ENCODE measurements at places on chromosomes 6 and 20.

GRCh38 chr20:64133951-64134407 lies 26.6 kb upstream of the NPBWR2 start:
- no peak for DNase-seq

DNA sequence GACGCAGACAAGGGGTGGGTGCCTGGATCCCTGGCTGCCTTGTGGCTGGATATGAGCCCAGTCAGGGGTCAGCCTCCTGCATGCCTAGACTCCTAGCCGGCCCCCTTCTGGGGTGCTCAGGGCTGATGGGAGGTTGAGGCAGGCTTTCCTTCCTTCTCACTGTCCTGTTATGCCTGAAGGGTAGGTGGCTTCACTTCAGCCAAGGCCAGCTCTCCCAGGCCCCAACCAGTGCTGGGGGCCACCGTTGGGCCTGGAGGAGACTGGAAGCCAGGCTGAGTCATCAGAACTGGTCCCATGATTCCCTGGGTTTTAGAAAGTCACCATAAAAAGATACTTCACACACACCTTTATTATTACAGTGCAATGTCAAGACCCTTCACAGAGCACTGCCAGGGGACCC lies 2.9 kb upstream of the POU5F1 start:
- no peak for DNase-seq

DNA sequence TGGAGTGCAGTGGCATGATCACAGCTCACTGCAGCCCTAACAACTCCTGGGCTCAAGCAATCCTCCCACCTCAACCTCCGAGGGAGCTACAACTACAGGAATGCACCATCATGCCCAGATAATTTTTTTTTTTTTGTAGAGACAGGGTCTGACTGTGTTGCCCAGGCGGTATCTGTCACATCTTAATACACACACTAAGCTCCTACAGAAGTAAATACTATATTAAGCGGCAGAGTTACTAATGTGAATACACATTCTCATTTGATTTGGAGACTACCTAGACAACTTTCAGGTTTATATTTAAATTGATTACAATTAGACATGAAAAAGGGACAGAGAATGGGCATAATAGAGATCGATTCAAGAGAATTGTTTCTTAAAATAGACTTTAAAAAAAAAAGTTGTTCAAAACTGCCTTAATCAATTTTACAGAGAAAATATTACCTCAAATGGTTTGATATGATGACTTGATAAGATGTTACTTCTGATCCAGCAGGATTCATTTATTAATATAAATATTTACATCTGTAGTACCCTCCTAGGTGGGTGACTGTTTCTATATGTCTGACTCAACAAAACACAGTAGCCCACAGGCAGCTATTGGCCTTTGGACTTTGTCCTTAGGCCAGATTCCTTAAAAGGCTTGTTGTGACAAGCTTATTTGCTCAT lies 7.1 kb upstream of the LOC128125822 start:
- no peak for DNase-seq

- DNase-seq = no peak
Measured at GRCh38 chr6:66065313-66065712, 358.3 kb upstream of the EYS start.

DNA sequence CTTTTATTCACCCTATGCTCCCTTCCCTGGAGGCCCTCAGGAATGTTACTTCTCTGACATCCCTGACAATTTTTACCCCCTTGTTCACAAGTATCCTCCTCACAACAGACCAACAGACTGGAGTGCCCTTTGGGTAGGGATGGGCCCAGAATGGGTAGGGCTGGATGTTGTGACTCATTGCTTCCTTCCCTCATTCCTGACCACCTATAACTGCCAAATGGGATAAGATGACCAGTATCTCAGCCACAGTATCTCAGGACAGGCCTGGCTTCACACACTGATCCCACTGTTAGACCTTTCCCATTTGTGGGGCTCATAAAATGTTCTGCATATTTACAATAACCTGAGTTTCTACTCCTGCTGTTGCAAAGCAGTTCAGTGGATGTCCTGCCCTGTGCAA lies 223.0 kb upstream of the LRFN2 start:
- DNase-seq = no peak

GRCh38 chr6:107305391-107305790 lies 154.0 kb downstream of the PDSS2 start:
- no peak for DNase-seq

GRCh38 chr6:167152862-167153261 lies 4.9 kb downstream of the GPR31 start:
- DNase-seq = no peak

- no peak for DNase-seq
Measured at GRCh38 chr6:11592294-11592906, 54.9 kb downstream of the TMEM170B start.

- DNase-seq = no peak
Measured at GRCh38 chr6:133606852-133607251, 282.1 kb upstream of the TCF21 start.

DNA sequence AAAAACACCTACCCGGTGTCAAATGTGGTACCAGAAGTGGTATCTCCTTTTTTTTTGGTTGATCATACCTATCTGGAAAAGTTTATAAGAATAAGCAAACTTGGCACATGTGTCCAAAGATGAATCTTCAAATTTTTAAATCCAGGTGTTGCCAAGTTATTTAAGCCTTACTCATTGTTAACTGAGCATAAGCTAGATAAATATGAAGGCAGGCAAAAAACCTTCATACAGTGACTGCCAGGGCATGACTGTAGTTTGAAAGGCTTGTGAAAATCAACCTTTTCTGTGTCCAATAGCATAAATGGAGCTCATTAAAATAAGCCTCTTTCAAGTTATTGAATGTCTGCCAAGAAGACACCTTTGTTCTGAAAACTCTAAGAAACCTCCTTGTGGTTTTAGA lies 699.2 kb downstream of the DOK5 start:
- DNase-seq = no peak

DNA sequence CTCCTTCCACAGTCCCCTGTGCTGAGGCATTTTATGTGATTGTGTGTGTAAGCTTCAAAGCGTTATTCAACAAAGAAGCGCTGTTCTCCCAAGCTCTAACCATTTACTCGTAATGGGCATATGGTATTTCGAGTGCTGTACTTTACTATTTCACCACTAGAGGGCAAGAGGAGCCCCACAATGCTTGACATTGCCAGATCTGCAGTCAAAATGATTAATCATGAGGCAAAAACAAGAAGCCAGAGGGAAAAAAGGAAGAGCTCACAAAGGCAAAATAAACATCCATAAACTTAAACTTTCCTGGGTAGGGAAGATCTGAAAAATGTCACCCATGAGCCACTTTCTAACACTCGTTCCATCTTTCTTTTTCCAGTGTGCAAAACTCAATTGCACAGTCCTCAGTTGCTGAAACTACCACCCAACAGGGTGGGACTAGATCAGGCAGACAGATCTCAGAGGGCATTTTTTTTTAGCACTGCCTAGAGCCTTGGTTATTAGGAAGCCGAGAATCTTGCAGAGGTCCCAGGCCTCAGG lies 215.0 kb upstream of the PLCB4 start:
- DNase-seq = no peak

DNA sequence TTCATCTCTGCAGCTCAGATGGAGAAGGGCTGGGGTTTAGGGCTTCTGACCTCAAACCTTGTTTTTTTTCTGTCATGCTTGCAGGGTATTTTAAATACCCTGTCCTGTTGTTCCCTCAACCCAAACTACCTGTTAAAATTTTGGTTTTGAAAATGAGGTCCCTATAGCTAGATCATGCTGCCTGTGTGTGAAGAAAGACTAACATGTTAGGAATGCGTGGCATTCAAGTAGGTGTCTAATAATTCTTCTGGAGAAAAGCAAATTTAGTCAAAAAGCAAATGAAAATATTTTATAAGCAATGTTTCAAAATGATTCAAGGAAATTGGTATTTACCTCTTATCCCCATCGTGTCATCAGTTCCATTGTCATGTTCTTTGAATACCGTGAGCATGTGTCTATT lies 77.2 kb upstream of the C20orf144 start:
- DNase-seq = no peak

DNA sequence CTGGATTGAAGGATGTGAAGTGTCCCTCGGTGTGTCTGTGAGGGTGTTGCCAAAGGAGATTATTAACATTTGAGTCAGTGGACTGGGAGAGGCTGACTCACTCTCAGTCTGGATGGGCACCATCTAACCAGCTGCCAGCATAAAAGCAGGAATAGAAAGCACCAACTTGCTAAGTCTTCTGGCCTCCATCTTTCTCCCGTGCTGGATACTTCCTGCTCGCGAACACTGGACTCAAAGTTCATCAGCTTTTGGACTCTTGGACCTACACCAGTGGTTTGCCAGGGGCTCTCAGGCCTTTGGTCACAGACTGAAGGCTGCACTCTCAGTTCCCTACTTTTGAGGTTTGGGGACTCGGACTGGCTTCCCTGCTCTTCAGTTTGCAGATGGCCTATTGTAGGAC lies 220.3 kb upstream of the LRFN2 start:
- DNase-seq = no peak

DNA sequence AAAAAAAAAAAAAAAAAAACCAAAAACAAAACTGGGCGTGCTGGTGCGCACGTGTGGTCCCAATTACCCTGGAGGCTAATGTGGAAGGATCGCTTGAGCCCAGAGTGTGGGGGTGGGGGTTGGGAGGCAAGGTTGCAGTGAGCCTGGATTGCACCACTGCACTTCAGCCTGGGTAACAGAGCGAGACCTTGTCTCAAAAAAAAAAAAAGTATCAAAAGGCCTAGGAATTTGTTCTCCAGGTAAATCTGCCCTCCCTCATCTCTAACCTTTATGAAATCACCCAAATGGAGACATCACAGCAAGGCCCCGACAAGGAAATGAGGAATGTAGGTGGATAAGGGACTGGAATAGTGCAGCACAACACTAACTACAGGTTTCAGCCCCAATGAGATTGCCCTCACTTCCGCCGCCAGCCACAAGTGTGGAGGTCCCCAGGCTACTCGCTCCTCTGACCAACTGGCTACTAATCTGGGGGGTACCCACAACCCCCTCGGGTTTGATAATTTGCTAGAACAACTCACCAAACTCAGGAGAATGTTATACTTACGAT lies 36.8 kb upstream of the DDR1 start:
- no peak for DNase-seq

DNA sequence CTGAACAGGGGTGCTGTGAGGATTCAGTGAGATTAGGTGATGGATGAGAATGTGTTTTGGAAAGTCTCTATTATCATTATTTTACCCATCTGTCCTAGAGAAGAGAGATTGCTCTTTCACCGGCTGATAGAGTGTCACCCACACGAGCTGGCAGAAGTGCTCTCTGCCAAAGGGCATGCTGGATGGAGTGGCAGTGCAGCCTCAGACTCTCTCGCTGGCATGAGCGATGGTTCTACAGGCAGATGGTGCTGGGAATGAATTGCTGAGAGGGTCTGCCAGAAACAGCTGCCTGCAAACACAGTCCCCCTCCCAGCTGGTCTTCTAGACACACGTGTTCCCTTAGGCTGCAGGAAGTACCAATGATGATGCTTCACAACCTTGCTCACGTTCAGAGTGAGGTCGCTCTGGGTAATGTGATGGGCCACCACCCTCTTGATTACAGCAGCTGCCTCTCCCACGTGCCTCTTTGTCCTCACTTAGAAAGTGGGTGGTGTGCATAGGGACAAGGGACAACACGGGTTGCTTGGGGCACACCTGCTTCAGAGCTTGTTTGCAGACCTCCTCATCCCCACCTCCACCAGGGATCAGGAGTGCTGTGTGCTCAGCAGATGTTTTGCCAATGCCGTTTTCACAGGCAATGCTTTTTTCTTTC lies 84.7 kb downstream of the FOXA2 start:
- no peak for DNase-seq

DNA sequence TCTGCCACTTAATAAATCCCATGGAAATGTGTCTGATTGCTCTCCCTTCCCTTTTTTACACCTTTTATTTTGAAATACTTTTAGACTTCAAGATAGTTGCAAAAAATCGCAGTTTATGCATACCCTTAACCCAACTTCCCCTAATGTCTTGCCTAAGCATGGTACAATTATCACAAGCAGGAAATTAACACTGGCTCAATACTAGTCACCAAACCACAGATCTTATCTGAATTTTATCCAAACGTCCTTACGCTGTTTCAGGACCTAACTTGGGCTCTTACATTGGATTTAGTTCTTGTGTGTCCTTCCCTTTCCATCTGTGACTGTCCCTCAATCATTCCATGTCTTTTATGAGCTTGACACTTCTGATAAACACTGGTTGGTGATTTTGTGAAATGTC lies 146.3 kb downstream of the ZNF217 start:
- no peak for DNase-seq

DNA sequence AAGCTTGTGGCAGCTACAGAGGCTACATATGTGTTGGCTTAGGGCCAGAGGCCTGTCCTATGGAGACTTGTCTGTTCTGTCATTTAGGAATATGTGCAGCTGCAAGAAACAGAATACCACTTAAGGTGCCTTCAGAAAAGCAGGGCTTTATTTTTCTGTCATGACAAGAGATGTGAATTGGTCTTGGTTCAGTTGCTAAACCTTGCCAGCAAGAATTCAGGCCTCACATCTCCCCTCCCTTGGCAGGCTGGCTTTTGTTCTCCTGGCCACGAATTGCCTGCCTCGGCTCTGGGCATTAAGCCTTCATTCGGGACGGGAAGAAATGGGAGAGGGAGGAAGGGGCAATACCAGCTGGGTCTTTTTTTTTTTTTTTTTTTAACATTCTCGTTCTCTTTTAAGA lies 82.4 kb upstream of the TGM3 start:
- DNase-seq = no peak

- DNase-seq = no peak
Measured at GRCh38 chr20:445514-446336, 16.6 kb downstream of the TBC1D20 start.

GRCh38 chr20:33781945-33782344 lies 29.2 kb upstream of the CHMP4B start:
- no peak for DNase-seq

GRCh38 chr6:148967011-148967520 lies 220.2 kb downstream of the UST start:
- no peak for DNase-seq

GRCh38 chr6:29661071-29661470 lies 4.2 kb downstream of the MOG start:
- no peak for DNase-seq

- DNase-seq = no peak
Measured at GRCh38 chr6:98828941-98829411, 5.4 kb upstream of the POU3F2 start.

DNA sequence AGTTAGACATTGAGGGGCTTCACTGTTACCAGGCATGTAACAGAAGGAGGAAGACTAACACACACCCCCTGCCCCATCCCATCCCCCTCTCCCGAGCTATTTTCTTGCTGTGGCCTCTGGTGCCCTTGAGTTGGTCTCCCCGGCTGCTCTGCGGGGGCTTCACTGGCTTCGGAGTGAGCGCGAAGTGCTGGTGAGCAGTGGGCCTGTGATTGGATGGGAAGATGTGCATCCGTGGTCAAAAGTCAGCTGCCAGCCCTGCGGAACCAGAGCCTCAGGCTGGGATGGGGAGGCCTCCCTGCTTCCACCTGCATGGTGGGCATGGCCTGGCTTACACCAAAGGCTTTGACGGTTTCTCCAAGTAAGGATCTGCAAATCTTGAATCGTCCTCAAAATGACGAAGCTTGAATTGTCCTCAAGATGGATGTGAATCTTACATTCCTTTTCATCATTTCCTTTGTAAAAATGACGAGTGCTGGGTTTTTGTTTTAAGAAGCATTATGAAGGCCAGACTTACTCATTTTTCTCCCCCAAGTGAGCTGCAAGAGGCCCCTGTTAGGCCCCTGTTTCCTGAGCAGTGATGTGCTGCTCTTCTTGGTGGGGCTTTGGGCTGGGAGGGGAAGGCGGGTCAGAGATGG lies 23.7 kb downstream of the SPATA2 start:
- no peak for DNase-seq
